ENCODE measurements at places on chromosomes 3 and 15.
A peak's percentile ranks its signal among the peaks of the same experiment; 100 is the strongest.

DNA sequence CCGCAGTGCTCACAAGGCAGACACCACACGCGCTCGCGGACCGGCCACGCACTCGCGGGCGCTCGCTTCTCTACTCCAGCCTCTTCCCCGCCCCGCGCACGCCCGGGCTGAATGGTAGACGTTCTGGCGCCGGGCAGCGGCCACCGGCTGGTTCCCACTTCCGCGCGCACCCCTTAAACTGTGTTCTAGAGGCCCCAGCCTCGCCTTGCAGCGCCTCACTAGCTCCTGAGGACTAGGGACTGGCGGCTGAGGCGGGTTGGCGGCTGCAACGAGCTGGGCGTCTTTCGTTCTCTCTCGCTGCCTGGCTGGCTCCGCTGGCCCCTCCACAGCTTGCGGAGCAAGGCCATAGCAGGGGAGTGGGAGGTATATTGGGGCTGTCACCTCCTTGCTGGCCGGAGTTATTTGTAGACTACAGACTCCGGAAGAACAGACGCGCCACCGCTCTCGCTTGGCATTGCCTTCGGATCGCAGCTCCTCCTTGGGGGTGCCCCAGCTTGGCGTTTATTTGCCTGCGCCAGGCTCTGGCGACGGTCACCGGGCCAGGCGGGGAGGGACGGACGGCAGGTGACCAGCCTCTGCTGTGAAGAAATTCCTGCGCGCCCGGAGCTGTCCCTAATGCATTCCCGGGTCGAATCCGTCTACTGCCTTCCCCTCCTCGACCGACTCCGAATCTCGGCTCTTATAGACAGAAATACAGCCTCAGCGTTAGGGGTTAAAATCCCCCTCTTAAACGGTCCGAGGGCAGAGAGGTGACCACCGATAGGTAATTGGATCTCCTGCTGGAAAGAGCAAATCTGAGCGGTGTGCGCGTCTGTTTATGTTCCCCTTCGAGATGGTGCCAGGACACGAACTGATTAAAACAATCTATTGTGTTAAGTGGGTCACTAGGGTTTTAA, 1.3 kb downstream of the GREM1 start:
- peak; percentile 42 for DNase-seq

DNA sequence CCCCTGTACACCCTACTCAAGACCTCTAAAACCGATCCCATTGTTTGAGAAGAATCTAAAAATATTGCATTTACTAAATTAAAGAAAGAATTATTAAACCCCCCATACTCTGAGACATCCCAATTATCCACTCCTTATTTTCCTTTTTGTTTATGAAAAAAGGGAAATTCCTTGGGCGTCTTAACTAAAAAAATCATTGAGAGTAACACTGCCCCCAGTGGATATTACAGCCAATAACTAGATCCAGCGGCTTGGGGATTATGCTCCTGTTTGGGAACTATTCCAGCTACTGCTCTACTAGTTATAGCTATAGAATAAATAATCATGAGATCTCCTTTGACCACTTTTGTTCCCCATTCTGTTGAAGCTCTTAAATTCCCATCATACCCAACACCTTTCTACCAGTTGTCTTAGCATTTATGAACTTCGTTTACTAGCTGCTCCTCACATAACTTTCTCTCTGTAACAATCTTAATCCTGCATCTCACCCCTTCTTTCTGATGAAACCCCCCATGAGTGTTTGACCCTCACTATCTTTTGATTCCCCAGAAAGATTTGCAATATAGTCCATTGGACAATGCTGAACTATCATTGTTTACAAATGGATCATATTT, 12.7 kb upstream of the CFAP91 start:
- peak; percentile 44 for DNase-seq

GRCh38 chr15:72493220-72493619, 19.1 kb downstream of the ARIH1 start:
- DNase-seq: no peak

GRCh38 chr3:52088445-52089367, 32.3 kb upstream of the DUSP7 start:
- peak; percentile 65 for DNase-seq

GRCh38 chr3:11692532-11692813, 48.8 kb upstream of the VGLL4 start:
- DNase-seq: no peak

- no peak for DNase-seq
These were observed 642.5 kb upstream of the CCDC54 start for GRCh38 chr3:106734712-106735111.

DNA sequence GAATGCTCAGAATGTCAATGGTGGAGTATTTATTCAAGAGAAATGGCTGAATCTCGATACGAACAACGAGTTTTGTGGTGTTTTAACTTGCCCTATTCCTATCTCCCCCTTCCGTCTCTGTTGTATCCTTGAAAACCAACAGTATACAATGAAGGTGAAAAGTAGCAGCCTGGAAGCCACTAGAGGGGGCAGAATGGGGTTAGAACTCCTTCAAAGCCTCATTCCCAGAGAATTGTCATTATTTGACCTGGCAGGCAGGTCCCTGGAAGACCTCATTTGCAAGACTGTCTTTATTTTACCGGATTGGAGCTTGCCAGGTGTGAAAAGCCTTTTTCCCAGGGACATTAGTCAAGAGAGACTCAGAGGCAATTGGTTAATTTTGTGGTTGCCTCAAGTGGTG, 139.4 kb downstream of the LRRC28 start:
- DNase-seq: peak; percentile 8

GRCh38 chr3:134487406-134487805, 1.5 kb downstream of the CEP63 start:
- peak; percentile 34 for DNase-seq

GRCh38 chr3:159513444-159513843, 475.2 kb upstream of the IL12A start:
- DNase-seq: no peak

- DNase-seq: no peak
These were observed 30.5 kb upstream of the BLM start for GRCh38 chr15:90686435-90687218.

- DNase-seq: peak; percentile 52
These were observed 7.3 kb downstream of the SRPRB start for GRCh38 chr3:133812872-133813271.

GRCh38 chr3:66106788-66107187, 68.1 kb upstream of the MAGI1 start:
- DNase-seq: no peak

- peak; percentile 76 for DNase-seq
These were observed 52.4 kb downstream of the TNIK start for GRCh38 chr3:171407759-171408158.

DNA sequence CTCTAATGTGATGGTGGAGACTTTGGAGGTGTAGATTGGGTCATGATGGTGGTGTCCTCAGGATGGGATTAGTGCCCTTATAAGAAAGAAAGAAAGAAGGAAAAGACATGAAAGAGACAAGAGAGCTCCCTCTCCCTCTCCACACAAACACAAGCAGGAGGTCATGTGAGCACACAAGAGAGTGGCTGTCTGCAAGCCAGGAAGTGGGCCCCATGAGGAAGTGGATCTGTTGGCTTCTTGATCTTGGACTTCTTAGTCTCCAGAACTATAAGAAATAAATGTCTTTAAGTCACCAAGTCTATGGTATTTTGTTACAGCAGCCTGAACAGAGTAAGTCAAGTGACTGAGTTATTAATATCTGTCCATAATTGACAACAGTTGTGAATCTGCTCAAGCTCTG, 17.1 kb downstream of the IQCB1 start:
- no peak for DNase-seq

GRCh38 chr3:116776880-116777785, 67.6 kb downstream of the TUSC7 start:
- no peak for DNase-seq

Data from EH (cell line).